ENCODE measurements at places on chromosomes 6 and 20. TPM values are rescaled to one million over a fixed set of nuclear protein-coding genes. Genes with fewer than 3 reads are reported as not detected.
A peak's percentile ranks its signal among the peaks of the same experiment; 100 is the strongest.

The CLPSL1 gene
- total RNA-seq, result not detected

The GPX5 gene
- not detected for total RNA-seq

The PHACTR2 gene
- 160 TPM for total RNA-seq

The ITCH gene
- total RNA-seq, result 52.2 TPM

DNA sequence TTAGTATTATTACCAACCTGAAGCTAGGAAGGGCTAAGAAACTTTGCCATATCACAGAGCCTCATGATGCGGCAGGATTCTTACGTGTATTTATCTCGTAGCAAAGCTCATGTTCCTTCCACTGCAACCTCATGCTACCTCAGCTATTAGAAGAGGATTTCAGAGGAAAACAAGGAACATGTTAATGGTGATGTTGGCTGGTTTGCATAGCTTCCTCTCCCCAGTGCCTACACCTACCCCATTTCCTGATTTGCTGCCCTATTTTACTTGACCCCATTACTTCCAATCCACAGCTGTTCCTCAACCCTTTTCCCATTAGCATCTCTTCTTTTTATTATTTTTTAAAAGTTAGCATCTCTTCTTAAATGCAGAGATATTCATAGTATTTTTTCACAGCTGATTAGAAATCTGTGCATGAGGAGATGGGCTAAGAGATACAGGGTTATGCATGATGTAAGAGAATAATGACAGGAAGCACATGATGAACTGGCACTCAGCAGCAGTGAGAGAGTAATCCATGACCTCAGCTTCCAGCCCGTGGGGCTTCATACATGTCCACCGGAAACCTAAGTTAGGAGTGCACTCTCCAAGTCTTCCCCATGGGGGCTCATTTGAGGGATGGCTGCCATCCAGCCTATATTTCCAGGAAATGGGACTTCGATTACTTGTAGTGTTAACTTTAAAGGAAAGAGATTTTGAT lies 106.1 kb upstream of the ASF1A start:
- no peaks in the 10 kb centered on the region for H3K36me3 ChIP-seq
- H3K4me3 ChIP-seq, result no peak overlapping the region
- no peaks in the 10 kb centered on the region for H3K27me3 ChIP-seq
- peaks cover 7% of the 10 kb centered on the region for H3K4me1 ChIP-seq
- DNase-seq, result peak; percentile 44

- no peaks in the 10 kb centered on the region for H3K27me3 ChIP-seq
- DNase-seq, result no peak
- no peak overlapping the region for H3K27ac ChIP-seq
- H3K36me3 ChIP-seq, result no peaks in the 10 kb centered on the region
- no peak overlapping the region for H3K4me3 ChIP-seq
These were observed 493.9 kb upstream of the SOX4 start for GRCh38 chr6:21099338-21100314.

DNA sequence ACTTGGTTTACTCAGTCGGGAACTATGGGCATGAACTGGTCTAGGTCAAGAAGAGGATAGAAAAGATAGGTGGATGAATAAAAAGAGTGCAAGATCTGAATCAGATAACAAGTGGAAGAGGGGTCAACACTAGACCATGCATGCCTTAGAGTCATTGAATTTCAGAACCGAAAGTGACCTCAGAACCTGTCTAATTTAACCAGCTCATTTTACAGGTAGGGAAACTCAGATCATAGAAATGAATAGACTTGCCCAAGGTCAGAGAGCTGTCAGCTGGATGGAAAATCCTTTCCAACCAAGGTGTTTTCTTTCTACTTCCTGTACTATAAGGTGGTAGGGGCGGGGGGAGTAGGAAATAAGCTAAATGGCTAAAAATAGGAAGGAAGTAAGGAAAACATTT lies 121.4 kb upstream of the ADGRF1 start:
- H3K27ac ChIP-seq, result no peak overlapping the region
- no peak for DNase-seq
- no peaks in the 10 kb centered on the region for H3K36me3 ChIP-seq

DNA sequence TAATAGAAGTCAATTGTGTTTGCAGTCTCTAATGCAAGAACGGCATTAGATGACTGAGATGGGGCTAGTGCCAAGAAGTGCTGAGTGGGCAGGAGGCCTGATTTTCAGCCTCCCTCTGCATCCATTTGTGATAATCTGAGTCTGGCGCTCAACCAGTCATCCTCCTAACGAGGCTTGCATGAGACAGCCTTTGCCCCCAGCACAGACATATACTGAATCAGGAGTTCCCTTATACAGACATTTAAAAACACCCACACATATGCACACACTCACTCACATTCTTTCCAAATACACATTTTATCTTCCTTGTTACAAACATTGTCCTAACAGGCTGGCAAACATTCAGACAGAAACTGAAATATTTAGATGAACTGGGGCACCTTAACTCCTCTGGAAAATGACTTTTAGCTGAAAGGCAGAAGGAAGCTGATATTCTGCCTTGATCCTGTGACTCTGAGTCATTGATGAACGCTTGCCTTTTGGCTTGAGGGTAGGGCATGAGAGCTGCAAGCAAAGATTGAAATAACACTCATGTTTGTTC lies 562.3 kb downstream of the DHX35 start:
- H3K4me3 ChIP-seq, result no peak overlapping the region
- no peak for DNase-seq
- no peak overlapping the region for H3K27ac ChIP-seq
- no peaks in the 10 kb centered on the region for H3K36me3 ChIP-seq
- H3K4me1 ChIP-seq, result no peaks in the 10 kb centered on the region

DNA sequence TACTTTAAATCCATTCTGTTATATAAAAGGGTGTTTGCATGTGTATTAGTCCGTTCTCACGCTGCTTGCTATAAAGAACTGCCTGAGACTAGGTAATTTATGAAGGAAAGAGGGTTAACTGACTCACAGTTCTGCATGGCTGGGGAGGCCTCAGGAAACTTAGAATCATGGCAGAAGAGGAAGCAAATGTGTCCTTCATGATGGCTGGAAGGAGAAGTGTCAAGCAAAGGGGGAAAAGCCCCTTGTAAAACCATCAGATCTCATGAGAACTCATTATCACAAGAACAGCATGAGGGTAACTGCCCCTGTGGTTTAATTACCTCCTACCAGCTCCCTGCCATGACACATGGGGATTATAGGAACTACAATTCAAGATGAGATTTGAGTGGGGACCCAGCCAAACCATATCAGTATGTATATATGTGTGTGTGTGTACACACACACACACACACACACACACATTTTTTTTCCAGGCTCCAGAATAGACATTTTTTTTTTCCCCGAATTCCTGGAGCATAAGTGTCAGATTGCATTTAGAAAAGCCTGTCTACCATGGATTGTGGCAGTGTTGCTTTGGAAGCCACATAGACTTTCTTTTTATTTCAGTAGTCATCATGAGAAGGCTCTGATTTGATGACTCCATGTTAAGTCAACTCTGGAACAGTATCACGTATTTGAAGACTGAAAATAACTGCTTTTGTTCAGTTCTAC lies 31.5 kb downstream of the KDM1B start:
- H3K27me3 ChIP-seq, result no peaks in the 10 kb centered on the region
- H3K36me3 ChIP-seq, result no peaks in the 10 kb centered on the region
- no peak overlapping the region for H3K4me3 ChIP-seq
- no peak overlapping the region for H3K27ac ChIP-seq
- H3K4me1 ChIP-seq, result no peaks in the 10 kb centered on the region
- no peak for DNase-seq
